ENCODE measurements at places on chromosomes 16 and 17.

DNA sequence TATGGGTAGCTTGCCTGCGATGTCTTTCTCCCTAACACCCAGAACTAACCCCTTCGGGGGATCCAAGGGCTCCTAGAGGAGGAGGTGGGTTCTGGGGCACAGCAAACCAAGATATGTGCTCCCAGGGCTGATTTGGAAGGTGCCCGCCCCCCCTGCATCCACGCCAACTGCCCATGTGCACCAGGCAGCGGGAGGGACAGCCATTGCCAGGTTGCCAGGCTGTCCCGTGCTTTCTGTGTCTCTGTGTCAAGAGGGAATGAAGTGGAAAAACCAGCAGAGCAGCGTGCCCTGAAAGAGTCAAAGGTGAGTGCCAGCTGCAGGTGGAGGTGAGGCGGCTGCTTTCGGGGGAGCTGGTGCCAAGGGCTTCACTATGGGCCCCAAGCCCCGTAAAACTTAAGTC is 6.4 kb downstream of the TEKT5 start:
- no peak for DNase-seq

DNA sequence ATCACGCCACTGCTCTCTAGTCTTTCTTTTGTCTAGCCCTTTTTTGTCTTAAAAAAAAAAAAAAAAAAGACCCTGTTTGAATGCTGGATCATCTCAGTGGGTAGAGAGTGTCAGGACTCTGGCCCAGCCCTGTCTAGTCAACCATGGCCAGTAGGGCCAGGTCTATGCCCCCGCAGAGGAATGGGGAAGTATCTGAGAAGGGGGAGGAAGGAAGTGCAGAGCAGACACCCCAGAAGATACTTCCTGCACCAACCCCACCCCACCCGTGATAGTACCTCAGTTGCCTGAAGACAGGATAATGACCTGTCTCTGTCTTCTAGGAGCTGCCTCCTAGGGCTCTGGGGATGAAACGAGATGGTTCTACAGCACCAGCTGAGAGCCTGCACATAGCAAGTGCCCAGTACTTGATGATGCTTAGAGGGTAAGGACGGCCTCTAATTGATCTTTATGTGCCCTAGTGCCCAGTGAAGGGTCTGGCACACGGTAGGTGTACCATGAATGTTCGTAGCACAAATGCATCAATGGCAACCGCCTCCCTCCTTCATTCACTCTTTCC is 55.4 kb downstream of the ABAT start:
- no peak for DNase-seq

DNA sequence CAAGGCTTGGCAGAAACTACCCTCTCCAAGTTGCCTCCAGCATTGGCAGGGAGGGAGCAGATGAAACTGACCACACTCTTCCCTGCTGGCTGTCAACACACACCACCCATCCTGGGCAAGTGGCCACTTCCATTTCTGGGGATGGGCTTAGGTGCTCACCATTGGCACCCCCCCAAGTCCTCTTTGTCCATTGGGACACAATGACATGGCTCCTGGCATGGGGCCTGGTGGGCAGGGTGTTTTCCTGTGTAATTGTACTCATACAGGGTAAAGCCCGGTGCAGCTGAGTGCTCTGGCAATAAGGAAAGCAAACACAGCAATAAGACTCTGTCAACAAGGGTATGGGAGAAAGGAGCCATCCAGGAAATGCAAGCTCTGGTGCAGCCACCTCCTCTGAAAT is 22.6 kb downstream of the SCNN1B start:
- DNase-seq = no peak

DNA sequence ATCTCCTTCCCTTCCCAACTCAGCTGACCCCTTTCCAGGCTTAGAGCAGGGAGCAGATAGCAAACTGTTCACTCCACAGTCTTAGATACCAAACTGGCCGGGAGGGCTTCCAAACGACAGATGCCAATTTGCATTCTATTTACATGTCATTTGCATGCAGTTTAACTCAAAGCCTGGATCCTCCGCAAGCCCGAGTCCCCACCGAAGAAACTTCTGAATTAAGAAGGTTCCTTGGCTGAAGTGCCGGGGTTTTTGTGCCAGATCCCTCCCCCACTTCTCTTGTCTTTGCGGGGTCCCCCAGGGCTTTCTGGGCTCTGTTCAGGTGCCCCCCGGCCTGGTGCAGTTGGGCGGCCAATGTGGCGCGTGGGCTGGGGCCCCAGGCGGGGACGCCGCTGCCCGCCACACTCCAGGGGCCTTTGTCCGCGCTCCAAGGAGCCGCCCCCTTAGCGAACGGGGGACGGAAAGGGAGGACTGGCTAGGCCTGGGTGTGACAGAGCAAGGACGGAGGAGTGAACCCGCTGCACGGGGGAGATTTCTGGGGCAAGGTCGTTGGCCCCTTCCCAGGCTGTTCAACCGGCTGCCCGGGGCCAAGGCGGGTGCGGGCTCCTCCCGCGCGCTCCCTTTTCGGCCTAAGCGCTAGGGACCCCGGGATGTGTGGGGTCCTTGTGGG is 1.2 kb downstream of the GPRC5B start:
- no peak for DNase-seq

- no peak for DNase-seq
Observed at GRCh38 chr17:8951206-8951605, 14.3 kb downstream of the PIK3R5 start.

- DNase-seq = no peak
Observed at GRCh38 chr17:74954665-74955421, 17.7 kb downstream of the HID1 start.

GRCh38 chr16:27511657-27512448 is 37.9 kb downstream of the GTF3C1 start:
- DNase-seq = no peak

DNA sequence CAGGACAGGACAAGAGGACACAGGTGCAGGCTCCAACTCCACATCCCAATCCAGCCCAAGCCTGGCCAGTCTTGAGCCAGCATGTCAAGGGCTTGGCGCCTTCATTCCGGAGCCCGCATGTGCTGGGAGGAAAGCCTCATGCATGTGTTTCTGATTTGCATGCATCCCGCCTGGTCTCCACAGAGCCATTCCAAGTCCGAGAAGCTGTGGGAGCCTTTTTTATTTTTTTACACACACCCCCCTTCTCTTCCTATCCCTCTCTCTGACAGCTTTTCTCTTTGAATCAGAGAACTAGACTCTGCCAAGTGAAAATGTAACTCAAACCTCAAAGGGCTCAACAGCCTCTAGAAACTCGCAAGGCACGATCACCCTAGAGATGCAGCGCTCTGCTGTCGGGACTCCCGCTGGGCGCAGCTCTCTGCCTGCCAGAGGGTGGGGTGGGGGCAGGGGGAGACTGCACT is 45.1 kb downstream of the NOG start:
- DNase-seq = no peak

DNA sequence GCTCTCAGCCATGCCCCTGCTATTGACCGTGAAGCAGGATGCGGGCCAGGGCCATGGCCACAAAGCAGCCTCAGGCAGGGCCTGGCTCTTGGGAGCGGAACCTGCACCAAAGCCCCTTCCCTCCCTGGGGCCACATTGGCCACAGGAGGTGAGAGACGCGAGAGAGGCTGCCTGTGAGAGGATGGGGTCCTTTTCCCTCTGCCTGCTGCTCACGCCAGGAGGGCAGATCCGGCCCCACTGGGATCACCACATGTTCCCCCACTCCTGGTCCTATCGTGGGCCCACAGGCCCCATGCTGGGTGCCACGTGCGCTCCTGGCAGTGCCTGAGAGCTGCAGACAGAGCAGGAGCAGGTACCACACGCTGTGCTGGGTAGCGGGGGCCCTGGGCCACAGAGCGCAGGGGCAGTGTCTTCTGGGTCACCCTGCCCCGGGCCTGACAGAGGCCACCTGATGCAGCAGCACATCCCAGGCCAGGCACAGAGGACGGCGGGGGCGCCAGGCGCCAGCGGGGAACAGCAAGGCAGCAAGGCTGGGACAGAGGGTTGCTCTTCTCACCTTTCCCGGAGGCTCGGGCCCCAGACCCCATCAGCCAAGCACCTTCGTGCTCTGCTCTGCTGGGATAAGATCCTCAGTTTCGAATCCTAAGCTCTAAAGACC is 9.2 kb upstream of the NUDT16L1 start:
- DNase-seq = no peak
